Activated CD4-positive, alpha-beta T cell treated with anti-CD3 and anti-CD28 coated beads for 4 hours (primary cell): ENCODE measurements at places on chromosomes 5 and 9.

- DNase-seq, result no peak
These were observed 34.0 kb upstream of the SLC28A3 start for GRCh38 chr9:84374516-84374915.

- DNase-seq, result no peak
These were observed 416.5 kb upstream of the CCNH start for GRCh38 chr5:87829217-87829551.

GRCh38 chr9:137639303-137640051, 20.7 kb downstream of the EHMT1 start:
- no peak for DNase-seq

DNA sequence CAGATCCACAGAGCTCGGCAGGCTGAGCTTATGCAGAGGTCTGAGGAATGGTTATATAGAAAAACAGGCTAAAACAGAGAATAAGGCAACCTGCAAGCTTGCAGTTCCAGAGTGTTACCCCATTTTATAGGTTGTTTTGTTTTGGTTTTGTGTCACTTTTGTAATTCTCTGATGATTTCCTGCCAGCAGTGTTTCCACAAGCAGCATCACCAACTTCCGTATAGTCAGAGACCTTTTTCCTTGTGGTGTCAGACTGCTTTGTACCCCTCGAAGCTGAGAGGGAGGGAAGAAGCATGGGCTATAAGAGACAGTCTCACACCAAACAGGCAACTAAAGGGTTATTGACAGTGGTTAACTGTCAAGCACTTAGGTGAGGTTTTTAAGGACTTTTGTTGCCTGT, 61.8 kb downstream of the TLE4 start:
- no peak for DNase-seq

- no peak for DNase-seq
These were observed 277.6 kb upstream of the TRPC7 start for GRCh38 chr5:136642976-136643375.

DNA sequence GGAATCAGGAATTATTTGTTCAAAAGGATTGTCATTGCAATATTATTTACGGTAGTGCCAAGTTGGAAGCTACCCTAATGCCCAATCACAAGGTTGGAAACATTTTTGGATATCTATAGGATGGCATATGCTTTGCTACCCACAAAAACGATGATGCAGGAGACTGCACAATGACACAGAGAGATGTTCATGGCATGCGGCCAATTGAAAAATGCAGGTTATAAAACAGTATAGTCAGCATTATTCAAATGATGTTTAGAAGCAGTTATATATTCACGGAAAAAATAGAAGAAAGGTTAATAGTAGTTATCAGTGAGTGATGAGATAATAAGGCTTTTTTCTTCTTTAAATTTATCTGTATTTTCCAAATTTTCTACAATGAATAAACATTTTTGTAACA, 5.9 kb upstream of the ACSL6 start:
- DNase-seq, result no peak

- DNase-seq, result no peak
These were observed 113.1 kb upstream of the TBC1D2 start for GRCh38 chr9:98368366-98369065.

GRCh38 chr9:130191068-130191748, 19.0 kb downstream of the NCS1 start:
- no peak for DNase-seq
